ENCODE measurements at places on chromosomes 5 and 9. TPM values are rescaled to one million over a fixed set of nuclear protein-coding genes. Genes with fewer than 3 reads are reported as not detected.

- no peak for DNase-seq
- H3K27me3 ChIP-seq, result no peaks in the 10 kb centered on the region
- H3K4me1 ChIP-seq, result no peaks in the 10 kb centered on the region
- H3K27ac ChIP-seq, result no peak overlapping the region
- no peaks in the 10 kb centered on the region for H3K36me3 ChIP-seq
- H3K4me3 ChIP-seq, result no peak overlapping the region
Observed at GRCh38 chr5:86565197-86565789, 52.4 kb upstream of the COX7C start.

- peak; percentile 25 for DNase-seq
- no peak overlapping the region for H3K27ac ChIP-seq
- no peaks in the 10 kb centered on the region for H3K27me3 ChIP-seq
- H3K36me3 ChIP-seq, result no peaks in the 10 kb centered on the region
- H3K4me1 ChIP-seq, result no peaks in the 10 kb centered on the region
Observed at GRCh38 chr5:146751781-146752401, 126.7 kb downstream of the PPP2R2B start.

- peaks cover 7% of the 10 kb centered on the region for H3K4me1 ChIP-seq
- peak; percentile 48 for DNase-seq
- H3K27me3 ChIP-seq, result no peaks in the 10 kb centered on the region
Observed at GRCh38 chr5:6704361-6704851, 8.8 kb upstream of the TENT4A start.

DNA sequence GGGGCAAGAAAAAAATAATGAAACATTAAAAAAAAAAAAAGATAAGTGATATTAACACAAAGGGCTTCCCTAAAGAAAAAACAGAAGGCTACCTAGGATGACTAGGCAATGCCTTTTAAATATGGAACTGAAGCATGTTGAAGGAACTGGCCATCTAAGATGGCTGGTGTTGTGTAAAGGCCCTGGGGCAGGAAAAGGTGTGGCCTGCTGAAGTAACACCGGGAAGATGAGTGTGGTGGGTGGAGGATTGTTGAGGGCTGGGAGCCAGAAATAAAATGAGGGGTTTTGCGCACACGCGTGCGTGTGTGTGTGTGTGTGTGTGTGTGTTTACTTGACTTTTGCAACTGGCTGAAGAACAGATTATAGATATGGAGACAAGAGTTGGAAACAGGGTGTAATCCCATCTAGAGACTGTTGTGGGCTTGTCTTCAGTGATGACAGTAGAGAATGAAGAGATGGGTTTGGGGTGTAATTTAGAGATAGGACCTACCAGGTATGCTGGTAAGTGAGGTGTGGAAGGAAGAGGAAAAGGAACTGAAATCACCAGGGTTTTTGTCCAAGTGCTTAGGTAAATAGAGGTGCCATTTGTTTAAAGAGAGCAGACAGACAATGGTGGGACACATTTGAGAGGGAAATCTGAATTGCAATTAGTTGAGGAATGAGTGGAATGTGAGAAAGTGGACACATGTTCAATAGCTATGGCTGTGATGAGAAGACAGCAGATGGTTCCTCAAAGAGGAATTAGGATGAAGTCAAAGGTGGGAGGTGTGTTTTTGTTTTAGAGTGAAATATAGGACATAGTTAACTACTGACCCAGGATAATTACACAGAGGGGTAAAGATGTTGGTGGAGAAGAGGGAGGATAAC lies 33.9 kb downstream of the RAD23B start:
- H3K4me1 ChIP-seq, result no peaks in the 10 kb centered on the region
- no peak overlapping the region for H3K4me3 ChIP-seq
- H3K27me3 ChIP-seq, result no peaks in the 10 kb centered on the region
- H3K27ac ChIP-seq, result no peak overlapping the region
- H3K36me3 ChIP-seq, result no peaks in the 10 kb centered on the region
- DNase-seq, result no peak

- H3K36me3 ChIP-seq, result no peaks in the 10 kb centered on the region
- H3K27me3 ChIP-seq, result no peaks in the 10 kb centered on the region
- H3K27ac ChIP-seq, result no peak overlapping the region
Observed at GRCh38 chr5:143966280-143966679, 154.3 kb downstream of the HMHB1 start.

GRCh38 chr5:111968459-111968858 lies 211.5 kb upstream of the NREP start:
- no peak overlapping the region for H3K27ac ChIP-seq
- H3K4me3 ChIP-seq, result no peak overlapping the region
- no peak for DNase-seq
- H3K27me3 ChIP-seq, result no peaks in the 10 kb centered on the region
- H3K36me3 ChIP-seq, result no peaks in the 10 kb centered on the region

DNA sequence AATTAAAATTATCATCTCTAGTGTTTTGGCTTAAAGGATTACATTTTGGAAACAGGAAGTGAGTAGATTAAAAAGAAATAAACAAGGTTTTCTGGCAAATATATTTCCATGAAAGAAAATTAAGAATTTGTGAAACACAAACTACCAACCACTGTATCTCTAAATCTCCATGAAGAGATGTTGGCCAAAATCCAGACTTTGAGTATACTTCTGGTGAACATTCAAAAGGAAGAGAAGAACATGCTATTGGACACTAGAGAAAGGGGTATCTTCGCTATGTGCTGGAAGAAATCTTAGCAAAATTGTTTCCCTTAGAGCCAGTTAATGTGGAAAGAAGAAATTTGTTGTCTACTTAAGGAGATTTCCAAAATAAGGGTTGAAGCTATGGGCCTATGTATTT lies 710.4 kb upstream of the CTNND2 start:
- H3K4me1 ChIP-seq, result no peaks in the 10 kb centered on the region
- no peak for DNase-seq
- H3K4me3 ChIP-seq, result no peak overlapping the region
- H3K27me3 ChIP-seq, result no peaks in the 10 kb centered on the region

DNA sequence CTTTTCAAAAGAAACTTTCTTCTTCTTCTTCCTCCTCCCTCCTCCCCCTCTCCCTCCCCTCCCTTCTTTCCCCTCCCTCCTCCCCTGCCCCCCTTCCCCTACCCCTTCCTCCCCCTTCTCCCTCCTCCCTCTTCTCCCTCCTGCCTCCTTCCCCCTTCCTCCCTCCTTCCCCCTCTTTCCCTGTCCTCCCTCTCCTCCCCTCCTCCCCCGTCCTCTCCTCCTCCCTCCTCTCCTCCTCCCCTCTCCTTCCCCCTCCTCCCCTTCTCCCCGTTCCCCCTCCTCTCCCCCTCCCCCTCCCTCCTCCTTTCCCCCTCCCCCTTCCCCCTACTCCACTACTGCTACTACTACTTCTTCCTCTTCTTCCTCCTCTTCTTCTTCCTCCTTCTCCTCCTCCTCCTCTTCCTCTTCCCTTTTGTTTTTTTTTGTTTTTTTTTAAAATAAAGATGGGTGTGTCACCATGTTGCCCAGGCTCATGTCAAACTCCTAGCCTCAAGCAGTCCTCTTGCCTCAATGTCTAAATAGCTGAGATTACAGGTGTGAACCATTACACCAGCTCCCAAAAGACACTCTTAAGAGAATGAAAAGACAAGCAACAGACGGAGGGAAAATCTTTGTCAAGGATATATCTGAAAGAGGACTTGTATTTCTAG lies 87.5 kb downstream of the SCAMP1 start:
- no peak overlapping the region for H3K4me3 ChIP-seq
- no peaks in the 10 kb centered on the region for H3K27me3 ChIP-seq
- no peak for DNase-seq
- no peaks in the 10 kb centered on the region for H3K4me1 ChIP-seq

DNA sequence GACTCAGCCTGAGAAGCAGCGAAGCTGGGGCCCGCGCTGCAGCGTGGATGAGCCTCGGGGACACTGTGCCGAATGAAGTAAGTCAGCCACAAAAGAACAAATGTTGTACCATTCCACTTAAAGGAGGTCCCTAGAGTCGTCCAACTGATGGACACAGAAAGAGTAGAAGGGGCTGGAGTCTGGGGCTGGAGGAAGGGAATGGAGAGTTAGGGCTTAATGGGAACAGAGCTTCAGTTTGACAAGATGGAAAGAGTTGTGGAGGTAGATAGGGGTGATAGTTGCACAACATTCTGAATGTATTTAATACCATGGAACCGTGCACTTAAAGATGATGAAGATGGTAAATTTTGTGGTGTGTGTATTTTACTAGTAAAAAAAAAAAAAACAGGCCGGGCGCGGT lies 119.9 kb downstream of the EHMT1 start:
- H3K4me1 ChIP-seq, result peaks cover 10% of the 10 kb centered on the region
- H3K27me3 ChIP-seq, result no peaks in the 10 kb centered on the region
- no peak overlapping the region for H3K27ac ChIP-seq
- H3K4me3 ChIP-seq, result no peak overlapping the region

- H3K27ac ChIP-seq, result no peak overlapping the region
- no peak for DNase-seq
- peaks cover 2% of the 10 kb centered on the region for H3K27me3 ChIP-seq
- no peaks in the 10 kb centered on the region for H3K4me1 ChIP-seq
Observed at GRCh38 chr9:115137526-115137925, 19.6 kb upstream of the TNC start.

DNA sequence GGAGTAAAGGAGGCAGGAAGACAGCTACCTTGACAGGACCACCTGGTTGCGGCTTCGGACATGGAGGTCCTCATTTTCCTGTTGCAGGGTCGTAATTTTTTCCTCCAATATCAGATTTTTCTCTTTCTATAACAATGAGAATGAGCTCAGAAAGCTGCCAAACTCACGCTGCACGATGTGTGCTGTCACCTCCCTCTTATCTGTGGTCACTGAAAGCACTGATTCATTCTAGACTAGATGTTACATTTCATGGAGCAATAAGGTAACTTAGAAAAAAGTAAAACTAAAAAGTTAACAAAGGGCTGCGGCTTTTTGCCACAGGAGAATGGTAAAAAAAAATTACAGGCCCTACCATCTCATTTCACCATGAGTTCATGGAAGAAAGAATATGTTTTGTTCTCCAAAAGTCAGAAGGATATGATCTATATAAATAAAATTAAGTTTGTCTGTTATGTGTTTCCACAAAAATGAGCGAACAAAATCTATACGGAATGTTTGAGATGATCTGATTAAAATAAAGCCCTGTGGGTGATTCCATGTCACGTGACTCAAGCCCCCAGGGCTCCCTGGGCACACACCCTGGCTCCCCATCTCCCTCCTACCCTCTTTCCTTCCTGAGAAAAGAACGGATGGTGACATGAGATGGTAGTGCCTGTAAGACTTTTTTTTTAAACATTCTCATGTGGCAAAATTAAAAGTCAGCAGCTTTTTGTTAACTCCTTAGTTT lies 26.9 kb upstream of the ANXA6 start:
- no peak overlapping the region for H3K4me3 ChIP-seq
- H3K27ac ChIP-seq, result no peak overlapping the region
- no peaks in the 10 kb centered on the region for H3K4me1 ChIP-seq
- no peaks in the 10 kb centered on the region for H3K36me3 ChIP-seq

DNA sequence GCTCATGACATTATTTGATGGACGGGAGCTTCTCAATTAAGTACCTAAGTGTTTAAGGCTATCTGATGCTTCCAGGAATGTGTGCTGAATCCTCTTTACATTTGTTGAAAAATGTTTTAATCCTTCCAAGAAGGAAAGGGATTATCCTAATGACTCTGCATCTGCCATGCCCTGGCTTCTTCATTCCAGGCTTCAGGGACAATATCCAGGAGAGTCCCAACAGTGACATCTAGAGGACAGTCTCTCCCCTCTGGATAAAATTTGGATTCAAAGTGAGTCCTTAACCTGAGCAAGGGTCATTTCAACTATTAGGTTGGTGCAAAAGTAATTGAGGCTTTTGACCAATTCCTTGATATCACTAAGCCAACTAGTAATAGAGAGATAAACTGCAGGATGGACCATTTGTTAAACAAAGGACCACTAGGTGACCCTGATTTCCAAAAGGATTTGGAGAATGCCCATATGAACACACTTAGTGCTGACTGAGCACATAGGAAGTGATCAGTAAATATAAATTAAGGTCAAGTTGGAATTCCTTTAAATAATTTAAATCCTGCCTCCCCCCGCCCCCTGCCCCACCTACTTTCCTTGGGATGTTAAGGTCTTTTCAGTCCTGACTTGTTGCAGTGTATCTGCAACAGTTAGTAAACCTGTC lies 19.1 kb downstream of the TNFSF8 start:
- no peak overlapping the region for H3K27ac ChIP-seq
- H3K4me1 ChIP-seq, result peaks cover 4% of the 10 kb centered on the region
- no peak overlapping the region for H3K4me3 ChIP-seq

GRCh38 chr9:128685636-128686489 lies 3.2 kb upstream of the SET start:
- H3K4me3 ChIP-seq, result no peak overlapping the region
- H3K27ac ChIP-seq, result peak overlapping the region; percentile 91
- peak; percentile 68 for DNase-seq

- H3K36me3 ChIP-seq, result no peaks in the 10 kb centered on the region
- H3K27me3 ChIP-seq, result peaks cover 8% of the 10 kb centered on the region
- no peak for DNase-seq
- no peaks in the 10 kb centered on the region for H3K4me1 ChIP-seq
- H3K4me3 ChIP-seq, result no peak overlapping the region
- H3K27ac ChIP-seq, result no peak overlapping the region
Observed at GRCh38 chr5:17398431-17398830, 99.6 kb upstream of the TAF11L2 start.

GRCh38 chr5:25458628-25459027 lies 813.9 kb upstream of the CDH10 start:
- DNase-seq, result no peak
- H3K4me3 ChIP-seq, result no peak overlapping the region
- H3K36me3 ChIP-seq, result no peaks in the 10 kb centered on the region
- H3K27me3 ChIP-seq, result no peaks in the 10 kb centered on the region
- H3K27ac ChIP-seq, result no peak overlapping the region

Gene PTCD2
- 3.7 TPM for total RNA-seq

Gene ARHGEF39
- total RNA-seq, result 7.4 TPM

Gene TXNDC8
- total RNA-seq, result not detected

Gene PCDHGA3
- 1.2 TPM for total RNA-seq

Gene CCDC180
- 6.8 TPM for total RNA-seq

Data from transverse colon (tissue), 4 donors.